ENCODE measurements at places on chromosomes 5 and 9. TPM values are rescaled to one million over a fixed set of nuclear protein-coding genes. Genes with fewer than 3 reads are reported as not detected.

ESM1 gene
- 0.42 TPM for total RNA-seq

DNA sequence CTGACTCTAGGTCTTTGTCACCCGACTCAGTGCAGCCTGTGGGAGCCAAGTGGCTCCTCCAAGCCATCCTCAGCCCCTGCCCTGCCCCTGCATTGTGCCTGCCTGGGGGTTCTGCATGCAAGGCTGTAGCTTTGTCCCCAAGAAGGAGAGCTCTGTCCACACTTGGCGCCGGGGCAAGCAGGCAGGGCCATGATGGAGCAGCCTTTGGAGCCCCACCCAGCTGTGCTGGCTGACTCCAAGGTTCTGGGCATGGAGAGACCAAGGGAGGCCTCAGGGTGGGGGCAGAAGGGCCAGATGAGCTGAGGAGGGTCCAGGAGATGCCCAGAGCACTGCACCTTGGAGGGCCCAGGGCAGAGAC is 226.2 kb downstream of the CACNA1B start:
- H3K27ac ChIP-seq, result no peak overlapping the region
- H3K4me3 ChIP-seq, result no peak overlapping the region
- DNase-seq, result no peak
- H3K36me3 ChIP-seq, result no peaks in the 10 kb centered on the region
- H3K4me1 ChIP-seq, result no peaks in the 10 kb centered on the region

- no peaks in the 10 kb centered on the region for H3K27me3 ChIP-seq
- H3K4me1 ChIP-seq, result peaks cover 17% of the 10 kb centered on the region
- no peak overlapping the region for H3K4me3 ChIP-seq
- no peak for DNase-seq
- peaks cover 8% of the 10 kb centered on the region for H3K36me3 ChIP-seq
Measured at GRCh38 chr5:119032656-119033055, 38.2 kb upstream of the DMXL1 start.

DNA sequence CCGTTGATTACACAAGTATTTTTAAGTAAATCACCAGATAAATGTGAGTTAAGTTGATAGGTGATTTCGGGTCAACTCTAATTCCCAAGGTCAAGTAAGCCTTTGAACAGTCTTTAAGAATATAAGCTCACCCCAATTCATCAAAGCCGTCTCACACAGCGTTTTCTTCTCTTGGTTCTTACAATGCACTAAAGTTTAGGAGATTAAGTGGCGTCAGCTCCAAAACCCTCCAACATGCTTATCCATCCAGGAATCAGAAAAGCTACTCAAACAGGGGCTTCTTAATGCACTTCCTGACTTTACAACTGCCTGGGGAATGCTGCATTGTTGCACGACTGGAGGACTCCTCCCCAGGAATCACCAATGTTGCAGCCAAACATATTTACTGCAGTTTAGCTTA is 206.2 kb upstream of the EFNA5 start:
- H3K4me3 ChIP-seq, result no peak overlapping the region
- H3K27ac ChIP-seq, result no peak overlapping the region
- DNase-seq, result no peak
- peaks cover 2% of the 10 kb centered on the region for H3K4me1 ChIP-seq
- no peaks in the 10 kb centered on the region for H3K27me3 ChIP-seq

GRCh38 chr9:92342825-92343488 is 17.2 kb downstream of the CENPP start:
- no peak overlapping the region for H3K4me3 ChIP-seq
- H3K27ac ChIP-seq, result no peak overlapping the region
- DNase-seq, result no peak
- H3K36me3 ChIP-seq, result peaks cover 48% of the 10 kb centered on the region

DNA sequence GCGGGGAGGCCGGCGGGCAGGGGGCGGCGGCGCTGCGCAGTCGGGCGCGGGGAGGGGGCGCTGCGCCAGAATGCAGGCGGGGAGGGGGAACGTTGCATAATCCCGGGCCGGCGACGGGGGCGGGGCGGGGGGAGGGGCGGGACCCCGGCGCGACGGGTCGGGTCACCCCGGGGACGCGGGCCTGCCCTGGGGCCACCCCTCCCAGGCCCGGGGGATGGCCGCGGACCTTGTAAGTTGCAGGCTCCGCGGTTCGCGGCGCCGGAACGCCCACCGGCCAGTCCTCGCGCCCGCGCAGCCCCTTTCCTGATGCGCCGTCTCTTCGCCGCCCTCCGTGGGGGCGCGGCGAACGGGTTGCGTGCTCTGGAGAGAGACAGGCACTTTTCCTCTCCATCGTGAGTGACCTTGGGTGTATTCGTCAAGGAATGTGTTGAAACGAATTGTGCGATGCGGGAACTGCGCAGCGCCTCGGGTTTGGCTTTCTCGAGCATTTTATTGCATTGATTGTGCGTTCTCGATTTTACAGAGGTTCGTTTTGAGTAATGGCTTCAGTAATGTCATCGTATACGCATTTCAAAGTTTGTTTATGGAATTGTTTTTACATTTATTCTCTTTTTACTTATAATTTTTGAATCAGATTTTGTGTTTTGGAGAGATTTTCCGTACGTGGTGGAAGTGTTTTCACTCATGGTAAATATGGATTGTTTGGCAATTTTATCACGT is 802 bp downstream of the SPIN1 start:
- peak overlapping the region; percentile 91 for H3K4me3 ChIP-seq
- H3K27ac ChIP-seq, result peak overlapping the region; percentile 90
- peaks cover 34% of the 10 kb centered on the region for H3K4me1 ChIP-seq
- peak; percentile 70 for DNase-seq

- H3K27ac ChIP-seq, result no peak overlapping the region
- H3K4me3 ChIP-seq, result no peak overlapping the region
- no peaks in the 10 kb centered on the region for H3K36me3 ChIP-seq
- DNase-seq, result no peak
- H3K27me3 ChIP-seq, result no peaks in the 10 kb centered on the region
Measured at GRCh38 chr5:22598796-22599195, 254.3 kb downstream of the CDH12 start.

- H3K27me3 ChIP-seq, result peaks cover 2% of the 10 kb centered on the region
- H3K27ac ChIP-seq, result no peak overlapping the region
- no peak for DNase-seq
- no peaks in the 10 kb centered on the region for H3K4me1 ChIP-seq
- no peaks in the 10 kb centered on the region for H3K36me3 ChIP-seq
- no peak overlapping the region for H3K4me3 ChIP-seq
Measured at GRCh38 chr9:84851935-84852585, 182.5 kb downstream of the NTRK2 start.
